ENCODE measurements at places on chromosomes 4 and X.

GRCh38 chr4:168610911-168611530 lies 114.2 kb downstream of the PALLD start:
- DNase-seq = no peak

DNA sequence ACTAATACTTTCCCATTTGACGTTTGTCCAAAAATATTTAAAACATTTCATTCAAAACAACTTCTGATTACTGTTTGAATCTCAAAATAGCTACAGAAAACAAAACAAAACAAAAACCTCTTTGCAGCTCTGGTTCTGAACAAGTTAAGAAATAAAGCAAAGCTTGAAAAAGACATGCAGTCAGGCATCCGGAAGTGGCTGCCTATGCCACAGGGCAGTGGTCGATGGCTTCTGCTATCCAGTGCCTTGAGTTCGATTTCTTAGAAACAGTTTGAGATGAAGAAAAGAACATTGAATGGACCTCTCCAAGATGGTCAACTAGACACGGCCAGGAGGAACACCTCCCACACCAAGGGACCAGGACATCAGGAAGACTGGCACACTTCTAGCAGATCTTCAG lies 125.3 kb downstream of the SCFD2 start:
- no peak for DNase-seq

DNA sequence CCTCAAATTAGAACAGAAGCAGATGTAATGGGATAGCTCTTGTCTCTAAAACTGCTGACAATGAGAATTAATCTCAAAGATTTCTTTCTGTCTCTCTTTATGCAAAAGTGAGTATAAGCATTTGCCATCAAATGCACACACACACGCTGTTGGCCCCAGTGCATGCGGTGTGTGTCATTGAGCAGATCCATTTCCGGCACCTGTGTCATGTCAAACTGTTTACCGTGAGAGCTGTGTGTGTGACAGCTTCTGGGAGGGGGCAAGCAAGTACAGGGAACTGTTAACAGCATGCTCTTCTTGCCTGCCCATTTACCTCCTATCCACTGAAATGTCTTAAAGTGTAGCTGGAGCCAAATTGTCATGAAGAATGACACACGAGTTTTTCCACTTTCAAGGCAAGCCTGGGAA lies 297.9 kb upstream of the FAT4 start:
- no peak for DNase-seq

DNA sequence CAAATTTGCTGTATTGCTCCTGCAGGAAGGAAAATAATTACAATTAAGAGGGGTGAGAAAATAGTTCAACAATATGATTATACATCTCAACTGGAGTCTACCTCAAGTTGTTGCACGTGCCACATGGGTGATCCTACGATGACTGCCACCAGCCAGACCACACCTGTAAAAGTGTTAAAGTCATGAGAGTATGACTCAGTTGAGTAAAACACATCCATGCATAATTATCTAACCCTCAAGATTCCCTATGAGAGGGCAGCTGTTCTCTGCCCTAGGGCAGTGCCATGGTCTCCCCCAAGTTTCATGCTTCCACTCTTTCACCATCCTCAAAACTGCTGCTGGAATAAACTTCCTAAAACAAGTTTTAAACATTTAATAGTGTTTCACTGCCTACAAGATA lies 44.1 kb downstream of the QRFPR start:
- DNase-seq = no peak

GRCh38 chrX:48090123-48090522 lies 18.7 kb upstream of the ZNF630 start:
- DNase-seq = no peak

DNA sequence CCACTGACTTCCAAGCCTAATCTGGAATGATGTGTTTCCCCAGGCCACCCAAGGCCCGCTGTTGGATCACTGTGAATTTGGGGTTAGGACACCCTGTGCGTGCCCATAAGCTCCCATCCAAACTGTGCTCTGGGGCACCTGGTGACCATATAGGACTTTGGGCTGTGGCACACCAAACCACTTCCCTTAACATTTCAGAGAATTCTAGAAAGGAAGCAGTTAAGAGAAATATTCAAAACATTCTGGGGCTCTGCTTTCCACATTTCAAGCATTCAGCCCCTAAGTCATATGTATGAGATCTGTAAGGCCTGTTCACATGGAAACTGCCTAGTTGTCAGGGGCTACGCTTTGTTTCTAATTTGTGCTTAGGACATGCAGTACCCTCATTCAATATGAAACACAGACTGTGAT lies 14.4 kb downstream of the VGLL1 start:
- no peak for DNase-seq

GRCh38 chr4:76562161-76562560 lies 127.1 kb downstream of the SHROOM3 start:
- DNase-seq = no peak
